Fibroblast of skin of left quadriceps (primary cell): ENCODE measurements at places on chromosomes 16 and 17.

- DNase-seq = no peak
These were observed 49.8 kb downstream of the COTL1 start for GRCh38 chr16:84568066-84568465.

DNA sequence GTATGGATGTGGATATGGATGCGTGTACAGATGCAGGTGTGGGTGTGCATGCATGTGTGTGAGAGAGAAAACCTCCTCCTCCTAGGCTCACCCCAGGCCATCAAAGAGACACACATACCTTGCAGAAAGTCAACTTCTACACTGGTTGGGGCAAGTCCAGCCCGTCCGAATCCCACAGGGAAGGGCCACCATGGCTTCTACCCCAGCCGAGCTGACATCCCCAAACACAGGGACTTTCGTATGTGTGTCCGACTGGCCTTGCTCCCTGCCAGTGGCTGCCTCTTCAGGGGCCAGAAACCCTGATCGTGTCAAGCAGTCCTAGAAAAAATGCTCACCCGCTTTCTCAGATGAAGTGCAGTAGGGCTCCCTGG is 134.2 kb downstream of the XYLT1 start:
- DNase-seq = no peak

DNA sequence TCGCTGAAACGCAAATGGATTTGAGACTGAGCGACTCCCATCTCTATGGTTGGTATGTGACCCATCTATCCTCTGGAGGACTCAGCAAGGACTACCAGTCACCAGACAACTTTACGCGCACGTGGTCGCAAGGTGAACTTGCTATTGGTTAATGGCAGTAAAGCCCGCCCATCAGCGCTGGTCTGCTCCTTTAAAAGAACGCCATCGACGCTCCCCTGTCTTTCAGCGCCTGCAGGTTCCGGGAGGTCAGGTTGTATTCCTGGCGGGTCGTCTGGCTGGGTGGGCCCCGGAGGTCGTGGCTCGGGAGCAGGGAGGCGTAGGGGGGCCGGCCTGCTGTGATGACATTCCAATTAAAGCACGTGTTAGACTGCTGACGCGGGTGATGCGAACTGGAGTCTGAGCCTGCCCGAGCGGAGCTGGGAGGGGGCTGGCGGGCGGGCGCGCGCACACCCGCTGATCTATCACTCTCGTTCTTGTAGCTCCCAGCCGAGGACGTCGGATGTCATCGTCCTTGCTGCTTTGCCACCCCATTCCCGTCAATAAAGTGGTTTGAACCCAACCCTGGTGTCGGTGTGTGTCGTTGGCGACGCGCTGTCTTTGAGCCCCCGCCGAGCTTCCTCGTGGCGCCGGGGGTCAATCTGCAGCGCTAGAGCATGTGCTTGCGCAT is 15.9 kb upstream of the ERN1 start:
- DNase-seq = peak; percentile 99

DNA sequence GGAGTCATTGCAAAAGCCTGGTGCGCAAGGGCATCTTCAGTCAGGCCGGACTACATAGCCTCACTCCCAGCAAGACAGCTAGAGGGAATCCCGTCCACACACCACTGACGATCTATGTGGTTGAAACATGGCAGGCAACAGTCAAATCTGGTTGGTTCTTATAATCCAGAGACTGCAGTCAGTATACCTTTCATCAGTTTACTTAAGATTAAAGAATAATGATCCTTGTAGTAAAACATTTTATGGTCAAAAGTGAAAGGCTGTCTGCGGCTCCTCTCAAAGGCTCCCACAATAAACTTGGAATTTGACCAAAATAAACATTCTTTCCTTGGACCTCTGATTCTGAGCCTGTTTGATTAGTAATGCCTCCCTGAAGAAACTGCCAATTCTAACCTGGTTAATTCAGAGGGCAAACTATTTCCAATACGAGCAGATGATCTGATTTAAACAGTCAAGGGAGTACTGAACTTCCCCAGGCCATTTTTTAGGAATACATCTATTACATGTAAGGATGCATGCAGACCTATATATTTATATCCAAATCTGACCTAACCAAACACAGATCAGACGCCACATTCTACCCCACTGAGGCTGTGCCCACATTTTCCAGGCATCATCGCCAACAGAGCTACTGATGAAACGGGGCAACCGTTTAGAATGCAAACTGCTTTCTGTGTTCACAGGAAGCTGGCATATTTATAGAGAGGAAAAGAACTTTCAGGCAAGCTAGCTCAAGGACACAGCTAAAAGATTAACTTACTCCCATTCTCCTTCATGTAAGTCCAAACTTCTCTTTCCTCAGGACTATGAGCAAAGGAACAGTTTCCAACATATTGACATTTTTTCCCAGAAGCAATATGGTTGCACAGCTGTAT is 15.3 kb upstream of the TXNDC11 start:
- DNase-seq = peak; percentile 15

DNA sequence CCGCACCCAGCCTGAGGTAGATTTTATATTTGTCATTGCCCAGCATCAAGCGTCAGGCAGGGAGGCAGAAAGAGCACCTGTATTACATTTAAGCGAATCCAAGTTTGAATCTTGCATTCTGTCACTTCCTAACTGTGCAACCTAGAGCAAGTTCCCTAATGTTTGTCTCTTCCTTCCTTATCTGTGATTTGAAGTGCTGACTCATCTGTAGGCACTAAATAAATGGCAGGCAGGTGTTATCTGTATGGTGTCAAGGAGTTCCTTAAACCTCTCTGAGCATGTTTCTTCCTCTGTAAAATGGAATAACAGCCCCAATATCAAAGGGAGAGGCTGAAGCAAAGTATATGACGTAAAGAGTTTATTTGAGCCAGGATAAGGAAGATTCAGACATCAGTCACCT is 24.3 kb downstream of the GP2 start:
- no peak for DNase-seq

- DNase-seq = no peak
These were observed 46.1 kb downstream of the RAB11FIP3 start for GRCh38 chr16:471353-472198.

DNA sequence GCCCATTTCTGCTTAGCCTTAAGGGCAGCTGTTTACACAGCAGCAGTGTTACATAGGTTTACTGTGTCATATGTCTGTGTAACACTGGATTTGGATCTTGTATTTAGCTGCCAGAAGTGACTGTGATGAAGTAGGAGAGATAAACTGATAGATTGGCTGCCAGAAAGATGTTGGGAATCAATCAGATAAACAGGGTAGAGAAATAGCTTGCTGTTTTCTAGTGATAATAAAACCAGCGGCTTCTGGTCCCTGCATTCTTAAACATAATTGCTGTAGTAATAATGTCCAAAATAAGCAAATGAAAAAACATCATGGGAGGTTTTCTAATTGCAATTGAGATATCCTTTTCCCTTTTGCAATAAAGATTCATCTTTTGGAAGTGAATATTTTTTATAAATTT is 68.7 kb downstream of the AATF start:
- DNase-seq = no peak
